ENCODE measurements at places on chromosomes 2 and 18.

- H3K36me3 ChIP-seq, result no peaks in the 10 kb centered on the region
- no peak overlapping the region for H3K4me3 ChIP-seq
- H3K4me1 ChIP-seq, result peaks cover 3% of the 10 kb centered on the region
- DNase-seq, result peak; percentile 37
- no peaks in the 10 kb centered on the region for H3K27me3 ChIP-seq
Measured at GRCh38 chr2:45707661-45708060, 56.2 kb downstream of the PRKCE start.

DNA sequence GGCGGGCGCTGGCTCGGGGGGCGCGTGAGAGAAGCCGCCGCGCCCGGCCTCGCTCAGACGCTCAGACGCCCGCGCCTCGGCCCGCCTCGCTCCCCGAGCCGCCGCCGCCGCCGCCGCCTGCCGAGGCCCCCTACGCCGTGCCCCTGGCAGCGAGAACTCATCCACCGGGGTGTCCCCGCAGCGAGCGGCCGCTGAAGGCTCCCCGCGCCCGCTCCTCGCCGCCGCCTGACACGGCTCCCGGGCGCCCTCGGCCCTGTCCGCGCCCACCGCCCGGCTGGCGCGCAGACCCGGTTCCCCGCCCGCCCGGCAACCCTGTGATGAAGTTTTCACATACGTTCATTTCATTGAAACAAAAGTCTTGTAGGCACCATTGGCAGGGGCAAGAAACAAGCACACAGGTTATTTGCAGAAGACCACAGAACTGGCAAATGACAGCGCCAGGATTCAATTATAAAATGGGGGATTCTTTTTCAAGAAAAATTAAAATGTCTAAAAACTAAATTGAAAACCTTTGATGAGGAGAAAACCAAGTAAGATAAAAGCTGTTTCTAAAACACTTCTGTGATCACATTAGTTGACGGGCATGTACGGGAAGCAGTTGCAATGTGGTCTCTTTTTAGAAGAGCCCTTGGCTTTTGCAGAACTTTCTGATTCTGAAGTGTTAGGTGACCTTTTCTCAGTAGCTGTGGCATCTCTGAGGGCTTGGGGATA lies 50.5 kb upstream of the TUBA3D start:
- no peak overlapping the region for H3K27ac ChIP-seq
- H3K27me3 ChIP-seq, result peaks cover 22% of the 10 kb centered on the region
- DNase-seq, result no peak
- no peaks in the 10 kb centered on the region for H3K4me1 ChIP-seq

GRCh38 chr18:5295231-5295920 lies at the start of gene ZBTB14:
TSS of gene ZBTB14 (minus strand) at chr18:5295726. CDS start at chr18:5293246, 2,480 bp downstream.
- peak within 1 kb of the TSS; percentile 96 for H3K4me3 ChIP-seq
- no peaks in the 10 kb centered on the region for H3K27me3 ChIP-seq
- peak; percentile 71 for DNase-seq
- H3K4me1 ChIP-seq, result no peaks in the 10 kb centered on the region

DNA sequence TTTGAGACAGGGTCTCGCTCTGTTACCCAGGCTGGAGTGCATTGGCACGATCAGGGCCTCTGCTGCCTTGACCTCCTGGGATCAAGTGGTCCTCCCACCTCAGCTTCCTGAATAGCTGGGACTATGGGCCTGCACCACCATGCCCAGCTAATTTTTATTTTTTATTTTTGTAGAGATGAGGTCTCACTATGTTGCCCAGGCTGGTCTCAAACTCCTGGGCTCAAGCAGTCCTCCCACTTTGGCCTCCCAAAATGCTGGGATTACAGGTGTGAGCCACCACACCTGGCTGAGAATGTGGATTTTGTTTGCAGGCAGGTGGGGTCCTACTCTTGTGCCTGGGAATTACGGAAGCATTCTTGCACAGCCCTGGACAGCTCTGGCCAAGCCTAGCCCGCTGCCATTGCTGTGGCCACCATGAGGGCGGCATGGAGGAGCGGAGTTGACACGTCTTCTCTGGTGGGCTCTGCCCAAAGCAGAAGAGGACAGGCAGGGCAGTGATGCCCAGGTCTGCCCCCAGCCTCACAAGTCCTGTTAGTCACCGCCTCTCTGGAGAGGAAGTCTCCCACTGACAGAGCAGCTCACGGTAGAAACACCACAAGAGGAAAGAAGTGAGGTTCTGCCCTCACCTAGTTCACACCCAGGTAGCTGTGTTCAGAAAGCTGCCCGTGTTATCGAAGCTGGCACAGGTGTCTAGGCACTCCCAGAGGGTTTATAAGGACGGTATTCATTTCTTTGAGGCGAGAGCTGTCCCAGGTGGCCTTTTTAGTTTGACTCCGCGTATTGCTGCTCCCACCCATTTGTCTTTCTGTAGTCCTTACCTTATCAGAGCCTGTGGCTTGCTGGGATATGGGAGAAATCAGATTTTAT lies 46.2 kb downstream of the ARMC9 start:
- no peaks in the 10 kb centered on the region for H3K27me3 ChIP-seq
- H3K27ac ChIP-seq, result no peak overlapping the region
- H3K4me3 ChIP-seq, result no peak overlapping the region
- no peak for DNase-seq

GRCh38 chr2:184006998-184007397 lies 591.3 kb upstream of the ZNF804A start:
- no peaks in the 10 kb centered on the region for H3K27me3 ChIP-seq
- H3K4me3 ChIP-seq, result no peak overlapping the region
- no peaks in the 10 kb centered on the region for H3K4me1 ChIP-seq
- no peak for DNase-seq
- no peaks in the 10 kb centered on the region for H3K36me3 ChIP-seq

- H3K36me3 ChIP-seq, result no peaks in the 10 kb centered on the region
- no peak for DNase-seq
- no peaks in the 10 kb centered on the region for H3K27me3 ChIP-seq
- H3K4me1 ChIP-seq, result peaks cover 6% of the 10 kb centered on the region
- no peak overlapping the region for H3K27ac ChIP-seq
- no peak overlapping the region for H3K4me3 ChIP-seq
Measured at GRCh38 chr18:44689736-44690135, 9.0 kb downstream of the SETBP1 start.

- no peak for DNase-seq
- peaks cover 2% of the 10 kb centered on the region for H3K36me3 ChIP-seq
- no peak overlapping the region for H3K27ac ChIP-seq
Measured at GRCh38 chr2:207090389-207090788, 75.4 kb downstream of the KLF7 start.

DNA sequence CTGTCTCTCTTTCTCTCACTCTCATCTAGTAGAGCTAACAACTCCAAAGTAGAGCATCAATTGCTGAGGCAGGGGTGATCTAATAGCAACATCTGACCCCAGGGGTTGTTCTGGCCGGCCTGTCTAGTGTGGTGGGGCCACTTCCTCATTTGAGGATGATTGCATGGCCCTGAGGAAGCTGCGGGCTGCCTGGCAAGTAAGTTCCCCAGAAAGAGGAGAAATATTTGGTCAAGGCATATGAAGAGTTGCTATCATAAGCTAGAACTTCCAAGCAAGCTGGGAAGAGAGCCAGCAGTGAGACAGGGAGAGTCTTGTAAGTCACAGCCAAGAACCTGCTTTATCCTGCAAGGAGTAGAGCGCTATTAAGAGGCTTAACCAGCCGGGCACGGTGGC lies 50.8 kb upstream of the TMEM87B start:
- peaks cover 2% of the 10 kb centered on the region for H3K36me3 ChIP-seq
- DNase-seq, result no peak
- H3K4me1 ChIP-seq, result no peaks in the 10 kb centered on the region

DNA sequence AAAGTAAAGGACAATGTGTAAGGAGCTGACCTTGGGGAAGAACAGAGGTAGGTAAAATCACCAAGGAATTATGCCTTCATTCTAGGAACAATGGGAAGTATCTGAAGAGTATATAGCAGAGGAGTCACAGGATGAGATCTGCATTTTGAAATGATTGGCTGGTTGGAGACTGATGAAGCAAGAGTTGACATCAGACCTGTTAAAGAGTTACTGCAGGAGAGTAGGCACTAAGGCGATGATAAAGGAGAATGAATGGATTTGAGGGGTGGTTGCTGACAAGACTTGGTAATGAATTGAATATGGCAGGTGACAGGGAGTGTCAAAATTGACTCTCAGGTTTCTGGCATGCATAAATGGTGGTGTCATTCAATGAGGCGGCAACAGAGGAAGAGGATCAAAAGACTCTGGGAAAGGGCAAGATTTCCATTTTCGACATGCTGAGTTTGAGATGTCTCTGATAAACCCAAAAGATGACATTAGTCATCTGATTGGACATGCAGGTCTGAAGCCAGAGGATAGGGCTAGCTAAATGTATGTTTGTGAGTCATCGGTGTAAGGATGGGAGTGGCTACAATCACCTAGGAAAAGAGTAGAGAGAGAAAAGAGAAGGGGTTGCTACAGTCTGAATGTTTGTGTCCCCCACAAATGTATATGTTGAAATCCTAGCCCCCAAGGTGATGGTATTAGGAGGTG lies 236.5 kb downstream of the DYM start:
- H3K27ac ChIP-seq, result no peak overlapping the region
- H3K4me1 ChIP-seq, result no peaks in the 10 kb centered on the region
- no peak overlapping the region for H3K4me3 ChIP-seq
- no peaks in the 10 kb centered on the region for H3K27me3 ChIP-seq

GRCh38 chr2:33929467-33929866 lies 330.4 kb upstream of the FAM98A start:
- H3K27me3 ChIP-seq, result no peaks in the 10 kb centered on the region
- H3K4me1 ChIP-seq, result no peaks in the 10 kb centered on the region
- DNase-seq, result no peak
- no peaks in the 10 kb centered on the region for H3K36me3 ChIP-seq

DNA sequence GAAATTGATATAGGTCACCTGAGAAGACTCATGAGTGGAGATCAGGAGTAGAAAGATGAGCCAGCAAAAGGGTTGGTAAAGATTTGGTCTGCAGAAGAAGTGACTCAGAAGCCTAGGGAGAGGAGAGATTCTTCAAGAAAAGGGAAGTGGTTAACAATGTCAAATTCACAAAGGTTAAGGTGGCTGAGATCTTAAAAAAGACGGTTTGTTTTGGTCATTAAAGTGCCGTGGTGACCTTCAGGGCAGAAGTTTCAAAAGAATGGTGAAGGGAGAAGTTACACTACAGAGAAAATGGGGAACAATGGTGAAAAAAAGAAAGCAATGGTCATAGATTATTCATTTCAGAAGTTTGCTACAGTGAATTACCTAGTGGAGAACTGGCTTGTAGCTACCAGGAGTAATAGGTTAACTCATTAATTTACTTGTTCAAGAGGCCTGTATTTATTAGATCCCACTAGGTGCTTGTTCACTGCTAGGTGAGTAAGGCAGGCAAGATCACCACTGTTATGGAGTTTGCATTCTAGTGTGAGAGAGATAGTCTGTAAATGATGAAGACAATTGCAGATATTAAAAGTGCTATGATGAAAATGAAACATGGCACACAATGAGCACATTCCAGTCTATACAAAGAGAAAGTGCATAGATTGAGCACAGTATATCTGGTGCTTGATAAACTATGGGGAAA lies 43.0 kb downstream of the FBXO48 start:
- no peak for DNase-seq
- no peak overlapping the region for H3K27ac ChIP-seq
- no peaks in the 10 kb centered on the region for H3K4me1 ChIP-seq
- no peak overlapping the region for H3K4me3 ChIP-seq
- no peaks in the 10 kb centered on the region for H3K27me3 ChIP-seq

DNA sequence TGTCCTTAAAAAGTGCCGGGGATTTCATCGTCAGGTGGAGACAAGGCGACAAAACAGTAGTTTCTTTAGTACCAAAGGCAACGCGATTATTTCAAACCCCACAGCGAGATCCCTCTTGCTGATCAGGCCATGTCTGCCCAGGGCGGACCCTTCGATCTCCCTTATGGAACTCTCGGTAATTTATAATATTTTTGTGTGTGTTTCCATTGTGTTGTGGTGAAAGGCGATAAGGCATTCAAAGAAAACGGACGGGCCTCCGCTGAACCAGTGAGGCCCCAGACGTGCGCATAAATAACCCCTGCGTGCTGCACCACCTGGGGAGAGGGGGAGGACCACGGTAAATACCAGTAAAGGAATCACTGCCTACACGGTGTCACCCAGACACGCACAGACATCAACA lies 1.4 kb upstream of the GAD1 start:
- H3K4me3 ChIP-seq, result no peak overlapping the region
- no peak for DNase-seq
- H3K4me1 ChIP-seq, result peaks cover 12% of the 10 kb centered on the region
- H3K27ac ChIP-seq, result no peak overlapping the region

- peak overlapping the region; percentile 0 for H3K4me3 ChIP-seq
- H3K27me3 ChIP-seq, result no peaks in the 10 kb centered on the region
- no peak for DNase-seq
- peaks cover 4% of the 10 kb centered on the region for H3K4me1 ChIP-seq
- H3K27ac ChIP-seq, result no peak overlapping the region
Measured at GRCh38 chr2:99636144-99637034, 146.6 kb upstream of the REV1 start.

GRCh38 chr2:127172306-127172705 lies 47.8 kb downstream of the CYP27C1 start:
- H3K4me1 ChIP-seq, result peaks cover 13% of the 10 kb centered on the region
- no peak overlapping the region for H3K4me3 ChIP-seq
- no peaks in the 10 kb centered on the region for H3K27me3 ChIP-seq
- H3K27ac ChIP-seq, result no peak overlapping the region
- DNase-seq, result no peak
- H3K36me3 ChIP-seq, result no peaks in the 10 kb centered on the region

DNA sequence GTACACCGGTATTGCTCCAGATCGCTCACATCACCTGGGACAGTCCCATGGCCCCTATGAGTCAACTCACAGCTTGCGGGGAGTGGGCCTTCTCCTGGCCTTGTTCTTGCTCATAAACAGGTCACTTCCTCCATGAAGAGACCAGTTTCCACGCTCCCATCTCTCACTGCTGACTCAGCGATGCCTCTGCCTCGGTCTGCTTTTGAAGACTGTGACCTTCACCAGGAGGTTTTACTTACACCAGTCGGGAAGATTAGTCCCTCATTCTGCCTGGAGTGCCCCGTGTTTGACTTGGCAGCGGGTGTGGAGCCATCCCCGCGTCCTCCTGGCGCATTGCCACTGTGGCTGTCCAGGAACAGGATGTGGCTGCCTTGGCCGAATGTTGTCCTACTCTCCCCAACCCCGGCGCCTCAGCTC lies 159.8 kb downstream of the RHBDD1 start:
- no peak overlapping the region for H3K27ac ChIP-seq
- no peak overlapping the region for H3K4me3 ChIP-seq
- H3K27me3 ChIP-seq, result no peaks in the 10 kb centered on the region
- no peaks in the 10 kb centered on the region for H3K4me1 ChIP-seq
- peak; percentile 1 for DNase-seq

- H3K27ac ChIP-seq, result no peak overlapping the region
- H3K27me3 ChIP-seq, result no peaks in the 10 kb centered on the region
- H3K4me1 ChIP-seq, result no peaks in the 10 kb centered on the region
- DNase-seq, result no peak
- no peak overlapping the region for H3K4me3 ChIP-seq
- H3K36me3 ChIP-seq, result no peaks in the 10 kb centered on the region
Measured at GRCh38 chr2:123864416-123864815, 160.7 kb upstream of the CNTNAP5 start.

All from trophoblast cell (in vitro differentiated cells and primary cell).